ENCODE measurements at places on chromosomes 12 and 14.

DNA sequence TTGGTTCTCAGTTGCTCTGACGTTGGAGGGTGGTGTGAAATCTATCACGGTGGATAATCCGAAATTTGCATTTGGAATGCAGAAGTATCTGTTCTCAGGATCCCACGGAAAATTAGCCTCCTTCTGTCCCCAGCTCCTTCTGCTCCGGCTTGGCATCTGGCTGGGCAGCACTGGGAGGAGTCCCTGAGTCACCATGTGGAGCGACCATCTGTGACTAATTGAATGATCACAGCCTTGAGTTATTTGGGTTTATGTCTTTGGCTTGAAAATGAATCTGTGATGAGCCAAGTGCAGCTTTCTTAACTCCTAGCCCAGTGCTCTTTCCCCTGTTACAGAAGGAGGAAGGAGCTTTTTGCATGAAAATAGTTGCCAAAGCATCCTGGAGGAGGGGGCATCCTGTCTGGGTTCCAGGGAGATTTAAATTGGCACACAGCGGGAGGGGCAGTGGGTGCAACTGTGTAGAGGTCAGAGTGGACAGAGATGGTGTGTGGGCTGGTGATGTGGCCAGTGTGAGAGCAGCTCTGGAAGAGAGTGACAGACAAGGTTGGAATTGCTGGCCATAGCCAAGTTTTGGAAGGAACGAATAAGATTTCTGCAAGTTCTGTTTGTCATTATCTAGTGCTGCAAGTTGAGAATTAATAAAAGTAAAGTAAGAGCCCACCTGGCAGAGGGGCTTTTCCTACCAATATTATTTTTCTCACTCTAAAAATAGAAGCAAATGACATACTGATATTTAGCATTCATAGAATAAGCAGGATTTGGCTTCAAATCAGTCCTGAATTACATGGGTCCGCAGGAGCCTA, 74.4 kb downstream of the SLC24A4 start:
- no peak for DNase-seq

DNA sequence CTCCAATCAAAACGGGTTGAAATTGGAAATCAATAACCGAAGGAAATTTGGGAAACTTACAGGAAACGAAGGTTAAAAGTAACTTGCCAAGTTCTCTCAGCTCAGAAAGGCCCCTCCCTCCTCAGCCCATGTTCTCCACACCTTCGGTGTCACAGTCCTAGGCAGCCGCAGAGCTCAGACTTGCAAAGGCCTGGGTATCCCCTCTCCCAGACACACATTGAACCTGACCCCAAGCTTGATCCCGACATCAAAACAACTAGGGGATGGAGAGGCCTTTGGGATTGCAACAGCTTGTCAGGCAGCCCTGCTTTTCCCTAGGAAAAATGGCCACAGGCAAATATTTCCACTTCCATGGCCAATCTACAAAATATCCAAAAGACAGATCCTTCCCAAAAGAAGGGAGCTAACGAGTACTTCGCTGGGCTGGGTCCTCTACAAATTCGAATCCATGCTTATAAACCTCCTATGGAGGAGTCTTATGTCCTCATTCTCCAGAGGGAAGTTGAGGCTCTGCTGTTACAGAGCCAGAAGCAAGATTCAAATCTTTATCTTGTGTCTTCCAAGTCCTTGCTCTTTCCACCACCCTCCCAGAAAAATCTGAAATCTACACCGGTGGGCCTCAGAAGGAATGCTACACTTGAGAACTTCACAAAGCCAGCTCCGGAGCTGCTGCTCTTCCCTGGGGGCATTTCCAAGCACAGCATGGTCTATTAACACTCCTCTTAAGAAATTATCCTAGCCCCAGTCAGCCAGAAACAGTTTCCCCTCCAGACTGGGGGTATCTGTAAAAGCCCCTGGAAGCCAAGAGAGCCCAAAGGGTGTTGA, 35.7 kb upstream of the PNMA1 start:
- no peak for DNase-seq

DNA sequence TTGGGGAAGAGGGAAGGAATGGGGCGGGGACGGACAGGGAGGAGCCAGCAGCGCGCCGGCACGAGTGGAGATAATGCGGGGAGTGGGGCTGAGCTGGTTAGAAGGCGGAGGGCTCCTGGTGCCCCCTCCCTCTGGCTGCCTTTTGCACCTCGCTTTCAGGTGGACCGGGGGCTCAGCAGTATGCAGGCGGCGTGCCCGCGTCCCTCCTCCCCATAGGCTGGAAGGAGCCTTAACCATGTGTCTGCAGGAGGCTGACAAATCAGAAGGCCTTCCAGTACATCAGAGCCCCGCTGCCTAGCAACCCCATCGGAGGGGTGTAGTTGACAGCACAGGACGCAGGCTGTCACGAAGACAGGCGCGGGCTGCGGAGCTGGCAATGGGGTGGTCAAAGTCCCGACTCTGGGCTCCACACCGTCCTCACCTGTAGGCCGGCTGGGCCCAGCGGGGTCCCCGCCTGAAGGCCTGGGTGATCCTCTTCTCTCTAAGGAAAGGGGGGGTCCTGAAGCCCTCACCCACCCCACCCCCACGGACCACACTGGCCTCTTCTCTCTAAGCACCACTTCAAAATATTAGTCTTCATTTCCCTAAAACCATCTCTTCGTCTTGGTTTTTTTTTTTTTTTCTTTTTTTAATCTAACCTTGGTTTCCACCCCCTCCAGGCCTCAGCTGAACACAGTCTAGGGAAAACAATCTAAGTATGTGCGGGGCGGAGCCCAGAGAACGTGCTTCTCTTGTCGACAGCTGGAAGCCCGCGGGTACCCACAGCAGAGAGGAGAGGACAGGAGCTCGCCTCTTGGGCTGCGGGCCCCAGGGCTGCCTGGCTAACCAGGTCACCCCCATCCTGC, 44.5 kb downstream of the KDM2B start:
- peak; percentile 84 for DNase-seq

DNA sequence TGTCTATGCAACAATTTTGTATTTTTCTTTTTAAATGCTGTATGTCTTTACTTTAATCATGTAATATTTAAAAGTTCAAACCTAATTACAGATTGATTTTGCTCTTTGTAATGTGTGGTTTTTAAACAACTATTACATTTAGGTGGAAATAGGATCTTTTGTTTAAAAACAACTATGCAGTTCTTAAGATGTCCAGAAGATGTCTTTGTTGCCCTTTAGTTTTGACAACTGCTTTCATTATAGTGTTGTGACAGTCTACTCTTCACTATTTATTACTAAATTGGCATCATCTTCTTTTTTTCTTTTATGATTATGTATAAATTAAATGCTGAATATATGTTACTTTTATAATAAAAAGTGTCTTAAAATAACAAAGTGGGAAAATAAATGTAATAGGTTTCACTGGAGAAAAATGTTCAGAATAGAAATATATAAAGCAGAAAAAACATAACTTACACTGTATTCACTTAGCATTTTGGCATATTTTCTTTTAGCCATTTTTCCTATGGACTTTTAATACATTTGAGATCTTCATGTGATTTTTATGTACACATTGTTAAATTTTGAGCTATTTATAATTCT, 27.1 kb upstream of the PCNX4 start:
- no peak for DNase-seq

GRCh38 chr14:33855672-33856071, 95.2 kb downstream of the EGLN3 start:
- DNase-seq, result no peak

DNA sequence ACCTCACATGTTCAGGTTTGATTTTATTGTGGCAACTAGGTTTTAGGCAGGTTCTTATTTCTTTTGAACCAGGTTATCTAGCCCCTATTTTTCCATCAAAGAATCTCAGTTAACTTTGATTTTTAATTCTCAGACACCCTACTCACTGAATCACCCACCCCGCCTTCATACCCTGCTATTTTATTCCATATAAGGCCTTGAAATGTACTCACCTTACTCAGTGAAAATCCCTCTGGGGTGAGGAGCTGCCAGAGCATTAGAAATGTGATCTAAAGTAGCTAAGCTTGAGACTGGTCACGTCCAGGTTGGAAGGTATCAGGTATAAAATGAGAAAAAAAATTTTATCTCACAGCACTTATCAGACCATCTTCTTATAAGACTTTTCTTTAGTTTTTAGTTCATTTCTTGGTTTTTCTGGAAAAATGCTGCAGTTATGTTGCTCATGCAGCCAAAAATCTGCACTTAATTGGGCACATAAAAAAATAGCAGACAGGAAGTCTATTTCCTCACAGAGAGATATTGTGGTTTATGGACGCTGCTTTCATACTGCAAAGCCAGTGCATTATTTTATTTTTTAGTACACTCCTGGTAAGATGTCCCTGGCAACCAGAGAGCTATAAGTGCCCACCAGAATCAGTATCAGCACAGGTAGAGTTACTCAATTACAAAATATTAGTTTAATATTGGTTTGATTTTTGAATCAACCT, 101.5 kb upstream of the CCDC91 start:
- no peak for DNase-seq

GRCh38 chr12:45697371-45697770, 32.1 kb upstream of the ARID2 start:
- no peak for DNase-seq

DNA sequence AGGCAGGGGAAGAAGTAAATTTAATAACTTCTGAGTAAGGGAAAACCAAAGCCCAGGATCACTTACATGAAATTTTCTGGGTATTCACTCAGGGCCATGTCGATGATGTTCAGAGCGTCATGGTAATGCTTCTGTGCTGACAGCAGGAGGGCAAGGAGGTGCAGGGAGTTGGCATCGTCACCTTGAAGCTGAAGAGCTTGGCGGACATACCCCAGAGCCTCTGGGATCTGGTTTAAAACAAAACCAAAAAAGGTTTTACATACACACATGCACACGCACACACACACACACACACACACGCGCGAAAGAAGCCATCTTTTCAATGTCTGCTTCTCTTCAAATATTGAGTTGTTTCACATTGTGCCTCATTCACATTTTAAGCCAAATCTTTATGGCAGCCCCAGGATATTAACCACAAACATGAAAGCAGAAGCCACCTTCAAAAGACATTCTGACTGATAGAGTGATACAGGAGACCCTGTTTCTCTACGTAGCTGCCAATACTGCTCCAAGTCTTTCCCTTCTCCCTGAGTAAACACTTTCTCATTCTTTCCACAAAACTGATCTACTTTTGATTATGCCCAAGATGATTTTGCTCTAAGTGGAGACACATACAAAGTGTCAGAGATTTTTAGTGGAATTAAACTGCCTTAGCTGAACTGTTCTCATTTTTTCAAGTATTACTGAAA, 172.1 kb downstream of the TTC7B start:
- no peak for DNase-seq

DNA sequence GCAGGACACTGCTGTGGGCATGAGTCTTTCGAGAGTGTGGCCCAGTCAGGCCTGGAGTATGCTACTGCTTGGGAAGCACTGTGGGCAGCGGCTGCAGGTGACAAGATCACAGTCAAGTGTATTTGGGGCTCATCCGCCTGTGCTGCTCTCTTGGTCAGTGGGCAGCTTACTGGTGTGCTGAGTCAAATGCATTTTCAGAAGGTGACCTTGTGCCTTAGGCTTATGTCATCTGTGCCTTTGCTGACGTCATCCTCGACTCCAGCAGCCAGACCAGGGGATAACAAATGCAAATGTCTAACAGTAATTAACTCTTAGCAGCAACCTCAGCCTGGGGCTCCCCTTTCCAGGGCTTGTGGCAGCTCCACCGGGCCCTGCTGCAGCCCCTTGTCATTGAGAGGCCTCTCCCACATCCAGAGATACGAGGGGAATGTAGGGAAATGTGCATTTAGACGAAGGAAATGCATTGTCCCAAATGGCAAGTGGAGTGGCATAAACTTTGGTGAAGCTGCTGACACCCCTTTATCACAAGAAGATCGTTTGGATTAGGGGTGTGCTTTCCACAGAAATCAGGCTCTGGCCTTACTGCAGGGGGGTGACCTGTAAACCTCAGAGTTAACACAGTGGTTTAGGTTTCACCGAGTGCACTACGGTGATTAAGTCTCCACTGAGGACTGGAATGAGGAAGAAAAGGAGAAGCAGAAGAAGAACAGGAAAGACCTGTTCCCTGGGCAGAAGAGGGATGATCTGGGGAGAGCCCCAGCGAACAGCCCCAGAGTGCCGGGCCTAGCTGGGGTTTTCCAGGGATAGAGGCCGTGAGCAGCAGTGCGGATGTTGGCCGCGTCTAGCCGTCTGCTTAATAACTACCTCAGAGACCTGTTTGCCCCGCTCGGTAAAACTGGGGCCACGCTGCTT, 39.7 kb downstream of the PSMA6 start:
- DNase-seq, result no peak

- DNase-seq, result peak; percentile 89
Observed at GRCh38 chr12:12441843-12442461, 85.1 kb downstream of the BORCS5 start.

GRCh38 chr12:70028918-70029317, 203.9 kb downstream of the MYRFL start:
- no peak for DNase-seq

- DNase-seq, result no peak
Observed at GRCh38 chr14:54261283-54261682, 135.5 kb upstream of the CDKN3 start.

DNA sequence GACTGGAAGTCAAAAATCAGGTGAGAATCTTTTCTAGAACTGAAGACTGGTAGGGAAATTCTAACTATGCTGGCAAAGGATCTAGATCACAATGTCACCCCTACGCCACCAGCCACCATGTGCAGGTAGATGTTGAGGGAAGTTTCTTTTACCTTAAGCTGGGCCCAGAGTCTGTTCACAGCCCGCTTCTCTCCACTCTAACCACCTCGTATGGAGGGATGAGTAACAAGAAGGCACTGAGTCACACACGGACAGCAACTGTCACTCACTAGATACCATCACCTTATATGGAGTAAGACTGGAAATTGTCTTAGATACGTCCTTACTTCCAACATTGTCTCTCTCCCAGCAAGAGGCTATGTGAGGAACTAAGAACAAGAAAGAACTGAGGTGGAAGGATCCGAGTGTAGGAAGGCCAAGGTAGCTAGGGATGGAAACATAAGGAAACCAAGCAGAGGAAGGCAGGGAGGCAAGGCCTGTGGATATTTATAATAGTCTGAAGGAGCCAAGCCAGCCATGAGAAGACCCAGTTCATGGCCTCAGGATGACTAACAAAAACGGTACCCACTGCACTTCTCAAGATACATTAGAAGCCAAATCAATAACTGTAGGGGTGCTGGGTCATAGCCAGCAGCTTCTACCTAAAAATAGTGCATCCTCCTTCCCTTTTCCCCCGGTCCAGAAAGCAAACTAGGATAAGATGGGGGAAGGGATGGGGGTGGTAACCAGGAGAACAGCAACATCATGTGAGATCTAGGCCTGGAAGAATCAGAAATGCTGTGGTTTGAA, 15.5 kb downstream of the REM2 start:
- DNase-seq, result no peak

DNA sequence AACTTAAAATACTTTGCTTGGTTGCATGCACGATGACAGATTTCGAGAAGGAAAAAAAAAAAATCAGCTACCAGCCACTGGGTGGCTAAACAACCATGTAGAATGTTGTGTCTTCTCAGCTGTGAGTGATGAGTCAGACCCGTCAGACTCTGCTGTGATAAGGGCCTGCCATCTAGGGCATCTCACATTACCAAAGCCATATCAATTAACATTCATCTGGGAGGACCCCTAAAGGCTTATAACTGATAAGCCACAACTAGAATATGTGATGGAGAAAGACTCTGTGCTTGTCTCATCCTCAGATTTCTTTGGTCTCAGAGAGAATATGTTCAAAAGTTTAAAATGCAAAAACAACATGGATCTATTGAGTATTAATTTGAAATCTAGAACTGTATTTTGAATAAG, 111.5 kb downstream of the PAX9 start:
- DNase-seq, result no peak
